A375 (cell line): ENCODE measurements at places on chromosomes 1 and 21. TPM values are rescaled to one million over a fixed set of nuclear protein-coding genes. Genes with fewer than 3 reads are reported as not detected.

The PPT1 gene
- 63.9 and 69.6 TPM in 2 replicates for total RNA-seq

The STYXL2 gene
- 0.08 TPM in 1 of 2 replicates, not detected in the other for total RNA-seq

The FCRLB gene
- 8.3 and 8.6 TPM in 2 replicates for total RNA-seq

The PHTF1 gene
- 19.4 and 27.6 TPM in 2 replicates for total RNA-seq

The THEM4 gene
- total RNA-seq, result 32.3 and 42.9 TPM in 2 replicates

The PTCH2 gene
- total RNA-seq, result 0.04 and 0.08 TPM in 2 replicates

The HMCN1 gene
- 35.5 and 40.1 TPM in 2 replicates for total RNA-seq
